Neural progenitor cell (in vitro differentiated cells): ENCODE measurements at places on chromosomes 12 and 14.

- DNase-seq = no peak
These were observed 96.2 kb upstream of the CPM start for GRCh38 chr12:69028941-69029729.

GRCh38 chr12:6266971-6267721 lies 43.3 kb upstream of the PLEKHG6 start:
- DNase-seq = no peak

- DNase-seq = peak; percentile 94
These were observed 1.1 kb upstream of the NAB2 start for GRCh38 chr12:57087691-57088353.

- DNase-seq = no peak
These were observed 197.7 kb upstream of the CNOT2 start for GRCh38 chr12:70045514-70045913.

- DNase-seq = no peak
These were observed 4.1 kb upstream of the SERPINA1 start for GRCh38 chr14:94392510-94392935.

DNA sequence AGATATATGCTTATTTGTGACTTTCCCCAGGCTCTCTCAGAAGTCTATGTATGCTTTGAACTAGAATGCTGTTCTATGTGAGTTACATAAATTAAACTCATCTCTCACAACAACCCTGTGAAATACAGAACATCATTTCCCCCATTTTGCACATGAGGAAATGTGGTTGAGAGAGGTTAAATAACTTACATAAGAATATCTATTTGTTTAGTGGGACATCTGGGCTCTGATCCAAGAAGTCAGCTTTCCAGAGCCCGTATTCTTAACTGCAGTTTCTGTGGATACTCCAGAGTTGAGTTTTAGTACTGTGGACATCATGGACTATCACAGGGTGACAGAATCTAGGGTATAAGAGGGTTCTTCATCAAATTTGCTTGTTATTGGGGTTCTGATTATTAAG lies 242.5 kb upstream of the ARHGAP5 start:
- DNase-seq = no peak

DNA sequence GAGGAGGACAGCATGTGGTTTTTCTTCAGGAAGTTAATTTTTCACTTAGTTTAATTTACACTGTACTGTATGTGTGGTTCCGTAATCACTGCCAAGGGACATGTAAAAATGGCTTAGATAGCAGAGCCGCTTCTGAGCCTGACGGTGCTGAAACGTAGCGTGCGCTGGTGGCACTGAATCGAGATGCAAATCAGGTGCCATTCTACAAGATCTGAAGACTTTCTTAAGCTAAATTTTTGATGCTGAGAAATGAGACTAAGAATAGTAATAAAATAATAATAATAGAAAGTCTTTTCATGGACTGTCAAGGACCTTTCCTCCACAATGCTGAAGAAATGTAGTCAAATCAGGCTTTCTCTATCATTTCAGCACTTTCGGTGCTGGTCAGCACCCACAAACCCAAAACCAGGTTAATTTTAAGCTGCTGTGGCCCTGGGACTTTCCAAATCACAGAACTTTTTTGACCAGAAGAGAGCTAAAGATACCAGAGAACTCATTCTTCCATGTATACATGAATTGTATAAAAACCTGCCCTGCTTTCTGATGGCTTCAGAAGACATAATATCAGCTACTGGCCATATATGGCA lies 183.3 kb upstream of the LMO3 start:
- DNase-seq = peak; percentile 31

DNA sequence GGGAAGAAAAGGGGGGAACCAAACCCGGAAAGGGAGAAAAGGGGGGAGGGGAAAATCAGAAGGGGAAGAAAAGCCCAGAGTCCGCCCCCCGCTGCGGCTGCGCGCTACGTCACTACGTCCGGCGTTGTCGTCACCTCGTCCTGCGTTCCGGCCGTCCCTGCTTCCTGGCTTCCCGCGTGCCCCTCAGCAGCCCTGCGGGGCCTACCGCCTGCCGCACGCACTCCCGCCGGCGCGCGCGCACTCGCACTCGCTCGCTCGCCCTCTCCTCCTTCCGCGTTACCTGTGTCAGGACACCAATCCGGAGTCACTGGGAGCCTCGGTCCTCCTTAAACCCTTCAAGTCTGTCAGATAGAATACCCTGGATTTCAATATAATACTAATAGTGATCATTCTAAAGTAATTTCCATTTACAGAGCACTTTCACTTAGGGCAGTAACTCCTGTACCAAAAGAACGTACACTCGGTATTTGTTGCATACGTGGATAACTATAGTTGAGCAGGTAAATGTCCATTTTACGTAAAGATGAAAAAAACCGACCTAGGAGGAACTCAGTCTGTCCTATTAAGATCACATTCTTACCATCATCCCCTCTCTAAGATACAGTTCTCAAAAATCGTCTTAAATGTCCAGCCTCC lies at the start of gene R3HDM2:
Gene R3HDM2, minus strand, starts transcription at position 113 of the 636 bp plus-strand sequence. CDS start 120,615 bp downstream, outside the sequence.
- peak; percentile 95 for DNase-seq

GRCh38 chr12:40157336-40157735 lies 51.5 kb upstream of the SLC2A13 start:
- no peak for DNase-seq

DNA sequence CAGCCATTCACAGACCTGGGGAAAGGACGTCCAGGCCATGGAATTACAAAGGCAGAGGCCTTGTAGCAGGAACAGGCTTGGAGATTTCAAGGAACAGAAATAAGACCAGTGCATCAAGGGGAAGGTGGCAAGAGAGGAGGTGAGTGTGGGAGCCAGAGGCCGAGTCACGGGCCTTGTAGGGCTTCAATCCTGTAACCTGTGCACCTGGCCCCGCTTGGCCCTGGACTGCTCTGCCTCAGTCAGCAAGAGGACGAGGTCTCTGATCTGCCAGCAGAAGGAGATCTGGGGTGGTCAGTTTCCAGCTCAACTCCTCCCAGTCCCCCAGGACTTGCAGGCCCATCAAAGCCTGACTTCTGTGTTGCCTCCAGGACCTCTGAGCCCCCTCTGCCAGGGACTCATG lies 200.8 kb downstream of the VRK1 start:
- no peak for DNase-seq

DNA sequence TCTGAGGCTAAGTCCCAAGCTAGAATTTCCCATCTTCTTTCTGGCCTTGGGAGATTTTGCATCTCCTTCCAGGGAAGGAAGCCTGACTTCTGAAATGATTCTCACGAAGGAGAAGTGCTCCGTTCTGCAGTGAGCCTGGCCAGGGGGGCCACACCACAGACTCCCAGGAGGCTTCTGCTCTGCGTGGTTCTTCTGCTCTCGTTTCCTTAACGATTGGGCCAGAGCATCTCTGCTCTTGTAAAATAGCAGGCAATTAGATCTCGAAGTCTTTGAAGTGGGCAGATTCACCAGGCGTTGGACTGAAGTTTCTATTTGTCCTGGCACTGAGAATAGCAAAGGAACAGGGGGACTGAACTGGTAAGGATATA lies 6.7 kb upstream of the BATF start:
- DNase-seq = no peak

DNA sequence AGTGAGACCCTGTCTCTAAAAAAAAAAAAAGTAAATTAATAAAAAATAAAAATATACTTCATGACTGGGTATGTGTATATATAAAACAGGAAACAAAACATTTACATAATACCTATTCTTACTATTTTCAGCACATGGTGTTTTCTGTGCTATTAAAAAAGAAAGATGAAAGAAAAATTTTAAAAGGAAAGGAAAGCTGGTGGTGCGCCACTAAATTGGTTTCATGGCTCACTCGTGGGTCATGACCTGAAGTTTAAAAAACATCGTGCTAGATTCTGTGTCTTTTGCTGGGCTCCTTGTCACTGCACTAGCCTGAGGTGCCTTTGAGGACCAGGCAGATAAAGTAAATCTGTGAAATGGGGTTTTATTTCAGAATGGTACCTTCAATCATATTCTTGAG lies 69.8 kb downstream of the IFT43 start:
- no peak for DNase-seq

GRCh38 chr12:122166422-122167349 lies 7.3 kb downstream of the IL31 start:
- DNase-seq = no peak

GRCh38 chr12:30796313-30796780 lies 41.6 kb upstream of the CAPRIN2 start:
- DNase-seq = peak; percentile 79

DNA sequence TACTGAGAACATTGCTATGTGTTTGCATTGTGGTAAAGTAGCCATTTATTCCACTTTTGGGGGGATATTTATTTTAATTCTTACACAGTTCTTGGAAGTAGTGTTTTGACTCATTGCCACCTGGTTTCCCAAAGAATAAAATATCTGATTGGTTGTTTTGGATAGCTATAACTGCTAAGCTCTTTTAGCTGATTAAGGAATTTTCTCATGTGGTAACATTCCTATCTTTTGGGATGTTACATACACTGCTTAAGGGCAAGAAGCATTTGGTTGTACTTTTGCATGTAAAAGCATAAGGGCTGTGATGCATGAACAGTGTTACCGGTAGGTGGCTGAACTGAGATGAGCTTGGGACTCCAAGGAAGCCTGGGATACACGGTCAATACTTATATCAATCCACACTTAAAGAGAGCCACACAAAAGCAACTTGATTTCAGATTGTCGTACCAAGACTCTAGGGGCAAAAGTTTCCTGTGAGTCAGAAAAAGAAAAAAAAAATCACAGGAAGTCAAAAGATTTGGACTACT lies 71.4 kb upstream of the PRKD1 start:
- no peak for DNase-seq

GRCh38 chr14:70442750-70443149 lies 9.2 kb upstream of the ADAM21 start:
- DNase-seq = no peak

GRCh38 chr12:120404271-120404670 lies 33.6 kb upstream of the COX6A1 start:
- no peak for DNase-seq

DNA sequence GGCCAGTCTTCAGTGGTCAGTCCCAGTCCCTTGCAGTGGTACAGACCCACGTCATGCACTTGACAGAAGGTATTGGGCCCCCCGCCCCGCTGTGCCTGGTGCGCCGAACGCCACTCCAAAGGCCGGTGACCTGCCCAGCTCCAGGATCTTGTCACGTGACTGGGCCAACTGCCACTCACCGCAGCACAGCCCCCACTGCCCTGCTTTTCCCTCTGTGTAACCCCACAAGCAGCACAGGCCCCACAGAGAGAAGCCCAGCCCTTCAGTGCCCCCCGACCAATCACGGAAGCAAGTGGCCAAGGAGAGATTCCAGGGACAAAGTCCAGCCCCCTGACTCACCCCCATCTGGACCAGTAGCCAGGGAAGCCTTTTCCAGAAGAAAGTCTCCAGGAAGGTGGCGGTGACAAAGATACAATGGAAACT lies 498 bp downstream of the GPR132 start:
- peak; percentile 52 for DNase-seq

- no peak for DNase-seq
These were observed 41.9 kb downstream of the STX2 start for GRCh38 chr12:130796985-130797686.
